Activated CD4-positive, alpha-beta memory T cell treated with anti-CD3 and anti-CD28 coated beads, Interleukin-2, amount 10 ng/mL, durations not matched to agents 7 days and 5 days (primary cell): ENCODE measurements at places on chromosomes 3 and 15. TPM values are rescaled to one million over a fixed set of nuclear protein-coding genes. Genes with fewer than 3 reads are reported as not detected.

DNA sequence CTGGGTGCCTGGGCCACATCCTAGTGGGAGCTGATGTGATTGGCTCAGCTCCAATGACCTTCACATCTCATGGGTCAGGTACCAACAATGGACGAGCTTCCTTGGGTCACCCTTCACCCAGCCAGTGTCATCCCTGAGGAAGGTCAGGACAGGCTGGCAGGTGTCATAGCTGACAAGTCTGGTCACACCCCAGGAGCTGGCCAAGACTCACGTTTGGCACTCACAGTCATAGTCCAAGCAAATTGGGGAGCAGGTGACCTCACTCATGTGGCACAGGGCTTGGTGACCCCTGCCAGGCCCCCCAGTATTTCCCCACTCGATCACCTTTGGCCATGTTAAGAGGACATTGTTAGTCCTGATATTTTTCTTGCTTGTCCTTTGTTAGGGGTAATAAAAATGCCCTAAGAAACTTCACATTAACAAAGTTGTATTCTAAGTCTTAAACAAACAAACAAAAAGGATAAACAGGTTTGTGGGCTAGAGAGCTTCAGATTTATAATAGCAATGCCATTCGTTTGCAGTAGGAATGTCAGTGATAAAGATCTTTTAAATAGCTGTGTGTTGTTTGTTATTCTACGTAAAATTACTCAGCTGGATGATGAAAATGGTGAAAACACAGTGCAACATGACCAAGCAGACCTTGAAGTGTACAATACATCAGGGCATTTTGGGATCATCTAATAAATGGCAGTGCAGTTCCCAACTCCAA is 79.5 kb upstream of the POMGNT2 start:
- no peak for DNase-seq

DNA sequence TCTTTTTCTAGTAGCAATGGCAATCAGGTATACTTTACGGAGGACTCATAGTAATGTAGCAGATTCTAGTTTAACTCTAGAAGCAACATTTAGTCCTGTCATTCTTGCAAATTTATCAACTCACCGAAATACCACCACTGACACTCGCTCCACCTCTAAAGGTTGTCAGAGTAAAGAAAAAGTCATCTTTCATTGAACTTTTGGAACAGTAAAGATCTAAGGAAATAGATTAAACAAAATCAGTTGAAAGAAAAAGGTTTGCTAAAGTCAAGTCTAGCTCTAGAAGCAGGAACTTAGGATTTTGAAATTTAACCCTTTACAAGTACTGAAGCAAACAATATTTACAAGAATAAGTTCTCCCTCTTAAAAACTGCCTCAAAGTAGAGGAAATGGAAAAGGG is 8.7 kb downstream of the ATP8B4 start:
- no peak for DNase-seq

GRCh38 chr3:10292505-10293419 is at the start of gene GHRL:
TSS of gene GHRL (minus strand) at chr3:10292947. CDS start at chr3:10290180, 2,767 bp downstream.
- DNase-seq: no peak

GRCh38 chr3:188124184-188124583 is 29.8 kb upstream of the LPP start:
- no peak for DNase-seq

Gene GORASP1
- 53.1 TPM for total RNA-seq

Gene HIGD1A
- total RNA-seq: 56.9 TPM

DNA sequence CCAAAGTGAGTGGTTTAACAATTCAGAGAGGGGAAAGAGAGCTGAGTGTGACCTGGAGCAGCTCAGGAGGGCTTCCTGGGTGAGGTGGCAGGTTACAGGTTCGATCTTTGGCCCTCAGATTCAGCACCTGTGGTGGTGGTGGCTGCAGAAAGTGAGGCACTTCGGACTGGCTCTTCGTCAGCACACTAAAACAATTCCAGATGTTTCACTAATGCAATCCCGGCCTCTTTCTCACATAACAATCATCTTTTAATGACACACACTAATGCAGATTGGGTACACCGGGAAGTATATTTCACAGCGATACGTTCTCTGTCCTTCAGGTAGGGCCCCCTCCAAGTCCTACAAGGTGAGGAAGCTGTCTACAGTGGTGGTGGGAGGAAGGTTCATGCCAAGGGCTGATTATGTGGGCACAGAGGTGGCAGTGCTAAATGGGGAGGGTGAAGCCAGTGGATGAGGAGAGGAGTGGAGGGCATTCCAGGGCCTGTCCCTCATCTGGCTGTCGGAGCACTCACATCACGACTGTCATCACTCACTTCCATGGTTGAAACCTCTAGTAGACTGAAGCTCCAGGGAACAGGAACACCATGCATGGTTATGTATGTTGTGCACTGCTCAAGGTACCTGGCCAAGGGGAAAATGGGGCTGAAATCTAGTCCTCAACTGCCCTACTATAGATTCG is 171.1 kb downstream of the RAB11A start:
- DNase-seq: no peak

DNA sequence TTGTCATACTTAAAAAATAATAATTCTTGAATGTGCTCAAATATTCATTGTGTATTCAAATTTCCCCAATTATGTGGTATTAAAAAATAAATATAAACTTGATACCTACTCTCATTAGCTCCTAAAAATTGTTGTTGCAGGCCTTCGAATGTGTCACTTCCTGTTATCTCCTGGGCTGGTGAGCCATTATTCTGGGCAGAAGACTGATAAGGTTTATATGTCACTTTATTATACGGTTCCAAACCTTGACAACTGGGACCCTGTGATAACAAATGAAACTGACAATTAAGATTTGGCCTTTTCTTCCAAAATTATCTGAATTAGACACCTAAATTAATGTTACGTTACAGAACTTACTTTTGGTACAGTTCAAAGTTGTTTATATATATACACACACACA is 15.0 kb downstream of the CEP152 start:
- DNase-seq: no peak

Gene C15orf61
- total RNA-seq: 5.3 TPM

DNA sequence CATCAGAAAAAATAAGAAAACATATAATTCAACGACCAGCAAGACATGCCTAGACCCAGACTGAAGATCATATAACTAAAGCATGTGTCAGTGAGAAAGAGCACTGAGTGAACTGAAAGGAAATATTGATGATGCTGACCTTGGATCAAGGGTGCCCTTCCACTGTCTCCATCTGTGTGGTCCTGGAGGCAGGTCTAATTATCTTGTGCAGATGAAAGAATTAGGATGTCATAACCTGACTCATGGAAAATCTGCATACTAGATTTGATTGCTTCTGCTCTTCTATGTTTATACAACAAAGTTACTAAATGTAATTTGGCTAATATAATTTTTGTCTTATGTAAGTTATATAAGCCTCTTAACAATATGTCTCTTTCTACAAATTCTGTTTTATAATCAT is 264.6 kb upstream of the TGFBR2 start:
- no peak for DNase-seq

- no peak for DNase-seq
These were observed 20.0 kb downstream of the ATP2B2 start for GRCh38 chr3:10485380-10485779.

- no peak for DNase-seq
These were observed 5.4 kb downstream of the MGLL start for GRCh38 chr3:127816783-127817405.

DNA sequence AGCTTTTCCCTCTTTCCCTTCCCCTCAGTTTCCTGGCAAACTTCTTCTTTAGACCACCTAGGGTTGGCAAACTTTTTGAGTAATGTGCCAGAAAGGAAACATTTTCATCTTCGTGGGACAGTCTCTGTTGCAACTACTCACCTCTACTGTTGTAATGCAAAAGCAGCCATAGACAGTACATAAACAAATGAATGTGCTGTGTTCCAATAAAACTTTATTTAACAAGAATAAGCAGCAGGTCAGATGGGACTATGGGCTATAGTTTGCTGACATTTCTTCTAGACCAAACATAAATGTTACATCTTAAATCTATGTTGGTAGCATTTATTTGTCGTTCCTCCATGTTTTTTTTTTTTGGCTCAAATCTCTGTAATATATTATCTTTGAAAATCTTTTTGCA is 552.4 kb downstream of the EDEM1 start:
- no peak for DNase-seq

DNA sequence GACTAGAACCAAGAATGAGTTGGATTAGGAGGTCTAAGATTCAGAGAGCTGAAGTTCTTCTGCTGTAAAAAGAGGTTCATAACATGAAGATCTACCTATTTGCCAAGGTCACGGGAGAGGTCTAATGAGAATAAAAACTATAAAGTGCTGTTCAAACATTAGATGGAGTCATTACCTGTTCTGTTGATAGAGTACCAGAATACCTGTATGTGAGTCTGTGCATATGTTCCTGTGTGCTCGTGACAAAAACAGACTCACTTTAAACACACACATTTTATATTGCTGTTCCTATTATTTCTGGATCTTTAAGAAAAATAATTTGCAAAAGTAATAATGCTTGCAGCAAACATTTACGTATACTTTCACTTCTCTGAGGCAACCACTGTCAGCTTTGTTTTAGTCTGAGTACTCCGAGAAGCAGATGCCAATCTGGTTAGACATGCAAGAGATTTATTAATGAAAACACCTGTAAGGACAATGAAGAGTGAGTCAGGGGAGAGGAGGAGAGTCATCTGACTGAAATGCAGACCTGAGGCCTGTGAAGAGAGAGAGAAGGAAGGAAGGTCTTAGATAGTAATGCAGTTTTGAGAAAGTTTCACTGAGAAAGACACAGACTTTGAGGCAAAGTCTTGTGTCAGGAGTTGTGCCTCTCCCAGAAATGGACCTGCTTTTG is 221.2 kb downstream of the SQOR start:
- no peak for DNase-seq

DNA sequence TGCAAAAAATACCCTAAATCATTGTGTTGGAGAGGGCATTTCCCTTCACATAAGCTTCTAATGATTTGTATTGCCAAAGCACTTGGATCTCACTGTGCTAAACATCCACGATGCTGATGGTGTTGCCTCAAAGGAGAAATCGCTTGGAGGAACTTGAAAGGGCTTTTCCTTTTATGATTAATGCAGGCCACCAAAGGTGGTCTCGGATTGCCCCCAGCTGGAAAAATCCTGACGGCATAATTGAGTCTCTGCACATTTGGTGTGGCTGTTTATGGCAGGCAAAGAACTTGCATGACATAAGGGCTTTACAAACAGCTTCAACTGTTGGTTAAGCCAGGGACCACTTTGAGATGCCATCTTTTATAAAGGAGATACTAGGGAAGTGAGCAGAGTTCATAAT is 664.0 kb upstream of the ADAMTS9 start:
- no peak for DNase-seq

Gene LTK
- total RNA-seq: 5.5 TPM

DNA sequence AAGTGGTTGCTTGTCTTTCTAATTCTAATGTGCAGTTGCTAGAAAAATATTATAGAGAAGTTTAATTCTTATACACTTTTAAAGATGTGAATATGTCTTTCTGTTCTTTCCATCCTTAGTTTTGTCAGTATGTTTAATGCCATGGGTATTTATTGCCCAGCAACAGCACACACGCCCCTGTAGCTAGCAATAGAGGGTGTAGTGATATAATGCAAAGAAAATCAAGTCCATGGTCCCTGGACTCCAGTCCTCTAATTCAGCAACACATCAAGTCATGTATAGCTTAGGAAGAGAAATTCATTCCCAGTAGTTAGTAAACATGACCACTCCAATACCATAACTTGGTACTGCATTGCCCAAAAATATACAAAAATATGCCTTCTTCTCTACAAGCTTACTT is 292.4 kb upstream of the NR2F2 start:
- no peak for DNase-seq

DNA sequence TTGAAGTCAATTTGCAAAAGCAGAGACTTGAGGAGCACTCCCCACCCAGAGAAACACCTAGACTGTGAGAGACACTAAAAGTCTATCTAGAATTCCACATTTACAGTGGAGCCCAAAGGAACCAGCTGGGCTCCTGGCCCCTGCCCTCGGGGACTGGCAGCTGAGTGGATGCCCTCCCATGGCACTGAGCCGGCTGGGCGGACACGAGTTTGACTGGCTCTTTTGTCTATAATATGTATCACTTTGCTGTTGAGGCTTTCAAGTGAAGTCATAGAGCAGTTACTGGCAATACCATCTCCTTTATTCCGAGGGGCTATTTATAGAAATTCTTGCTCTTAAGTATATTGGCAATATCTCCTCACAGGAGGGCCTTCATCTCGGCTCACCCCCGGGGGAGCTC is 65.8 kb upstream of the TNFAIP8L3 start:
- DNase-seq: no peak

GRCh38 chr15:69663441-69663840 is 210.8 kb downstream of the RPLP1 start:
- DNase-seq: no peak

- DNase-seq: no peak
These were observed 90.9 kb downstream of the RAP2B start for GRCh38 chr3:153252963-153253362.

Gene SCAMP5
- total RNA-seq: 0.81 TPM

GRCh38 chr15:67005294-67005996 is 60.0 kb upstream of the SMAD3 start:
- no peak for DNase-seq

DNA sequence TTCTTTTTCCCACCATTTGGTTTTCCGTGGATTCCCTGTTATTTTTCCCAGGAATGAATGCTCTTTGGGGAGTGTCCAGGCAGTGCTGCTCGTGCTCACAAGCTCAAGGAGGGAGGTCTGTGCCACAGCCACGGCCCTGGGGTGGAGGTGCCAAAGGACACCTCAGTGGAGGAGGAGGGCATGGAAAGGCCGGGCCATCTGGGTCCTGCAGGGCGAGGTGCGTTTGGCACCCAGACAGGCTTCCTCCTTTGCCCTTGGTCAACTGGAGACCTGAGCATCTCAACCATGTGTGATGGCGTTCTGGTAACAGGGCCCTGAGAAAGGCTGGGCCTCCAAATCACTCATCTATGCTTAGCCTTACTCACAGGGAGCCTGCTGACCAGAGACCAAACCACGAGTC is 25.4 kb downstream of the KY start:
- peak; percentile 6 for DNase-seq

Gene RPN1
- total RNA-seq: 190 TPM

Gene MAP2K5
- total RNA-seq: 17.4 TPM

GRCh38 chr3:48928679-48929078 is 10.0 kb downstream of the ARIH2 start:
- no peak for DNase-seq

Gene MYO5C
- 1.3 TPM for total RNA-seq

DNA sequence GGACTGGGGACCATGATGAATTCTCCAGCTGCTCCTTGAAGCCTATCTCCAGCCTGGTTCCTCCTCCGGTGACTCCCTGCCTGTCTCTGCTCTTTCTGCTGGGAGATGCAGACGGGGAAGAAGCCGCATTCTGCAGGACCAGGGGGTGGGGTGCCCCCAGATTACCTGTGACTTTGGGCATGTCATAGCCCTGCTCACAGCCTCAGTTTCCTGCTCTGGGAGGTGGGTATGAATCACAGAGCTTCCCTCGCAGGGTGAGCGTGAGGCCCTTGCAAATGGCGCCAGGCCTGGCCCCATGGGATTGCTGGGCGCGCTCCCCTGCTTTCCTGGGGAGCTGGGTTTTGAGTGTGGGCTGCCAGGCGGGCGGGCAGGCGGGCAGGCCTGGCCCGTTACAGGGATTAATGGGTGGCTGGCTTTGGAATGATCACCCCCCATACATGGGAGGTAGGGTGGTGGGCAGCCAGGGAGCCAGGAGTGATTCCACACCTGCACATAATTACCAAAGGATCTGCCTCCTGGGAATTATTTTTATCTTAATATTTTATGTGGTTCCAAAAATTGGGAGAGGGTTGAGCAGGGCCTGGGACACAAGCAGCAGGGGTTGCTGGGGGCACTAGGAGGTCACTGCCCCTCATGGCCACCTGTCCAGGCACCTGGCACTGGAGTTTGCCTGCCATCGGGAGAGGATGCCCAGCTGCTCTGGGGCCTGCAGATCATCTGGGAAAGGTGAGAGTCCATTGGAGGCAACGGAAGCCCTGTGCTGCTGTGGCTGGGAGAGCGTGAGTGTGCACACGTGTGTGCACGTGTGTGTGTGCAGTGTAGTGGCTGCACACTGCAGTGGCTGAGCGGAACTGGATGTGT is 106.8 kb downstream of the WNT7A start:
- DNase-seq: no peak
